ENCODE measurements at places on chromosomes 2 and 18. TPM values are rescaled to one million over a fixed set of nuclear protein-coding genes. Genes with fewer than 3 reads are reported as not detected.

Gene ALPP
- not detected for polyA plus RNA-seq

Gene ZBTB14
- polyA plus RNA-seq, result 4.9 TPM

Gene BCL11A
- 3.0 TPM for polyA plus RNA-seq

Gene SMARCAL1
- polyA plus RNA-seq, result 7.5 TPM

Gene GAL3ST2
- 0.09 TPM for polyA plus RNA-seq

Gene ATP5MC3
- 235 TPM for polyA plus RNA-seq

Gene CNNM4
- 4.1 TPM for polyA plus RNA-seq

Gene OTX1
- polyA plus RNA-seq, result 0.04 TPM

Gene EFHD1
- 18.9 TPM for polyA plus RNA-seq

Gene PLEK
- polyA plus RNA-seq, result 1.6 TPM

Gene CGREF1
- polyA plus RNA-seq, result 3.3 TPM

Gene LYG2
- not detected for polyA plus RNA-seq

Gene RETREG2
- polyA plus RNA-seq, result 44.2 TPM

Gene MC4R
- not detected for polyA plus RNA-seq

Gene UGT1A9
- not detected for polyA plus RNA-seq
